ENCODE measurements at places on chromosomes 5 and 9.

- no peak for DNase-seq
Observed at GRCh38 chr5:168962306-168962705, 338.6 kb downstream of the SLIT3 start.

DNA sequence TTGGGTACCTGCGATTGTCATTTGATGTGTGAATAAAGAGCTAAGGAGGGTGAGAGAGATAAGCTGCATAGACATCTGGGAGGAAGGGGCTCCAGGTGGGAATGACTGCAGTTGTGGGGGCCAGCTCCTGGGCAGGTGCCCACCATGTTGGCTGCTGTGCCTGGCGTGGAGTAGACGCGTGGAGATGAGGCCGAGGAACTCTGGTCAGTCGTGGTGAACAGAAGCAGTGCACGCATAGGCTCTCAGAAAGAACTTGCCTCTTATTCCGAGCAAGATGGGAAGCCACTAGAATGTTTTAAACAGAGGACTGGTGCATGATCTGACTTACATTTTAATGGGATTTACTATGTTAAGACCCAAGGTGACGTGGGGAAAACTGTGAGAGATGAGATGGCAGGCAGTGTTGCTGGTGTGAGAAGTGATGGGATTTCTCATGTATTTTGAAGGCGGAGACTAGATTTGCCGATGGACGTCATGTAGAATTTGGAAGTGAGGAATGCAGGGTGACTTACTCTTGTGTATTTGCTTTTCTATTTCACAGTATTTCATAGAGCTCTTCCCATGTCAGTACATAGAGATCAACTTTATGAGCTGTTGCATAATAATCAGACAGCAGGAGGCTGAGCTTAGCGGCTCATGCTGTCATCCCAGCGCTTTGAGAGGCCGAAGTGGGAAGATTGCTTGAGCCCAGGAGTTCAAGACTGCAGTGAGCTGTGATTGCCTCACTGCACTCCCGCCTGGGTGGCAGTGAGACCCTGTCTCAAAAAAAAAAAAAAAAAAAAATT lies 71.1 kb downstream of the EHMT1 start:
- DNase-seq = no peak

- DNase-seq = no peak
Observed at GRCh38 chr9:113886933-113887332, 10.8 kb downstream of the ZNF618 start.

GRCh38 chr9:81824802-81825730 lies 103.2 kb upstream of the SPATA31D4 start:
- no peak for DNase-seq

Measured in SK-N-DZ (cell line).